ENCODE measurements at places on chromosomes 7 and 10.

- DNase-seq = no peak
These were observed 399.0 kb upstream of the C7orf33 start for GRCh38 chr7:148191391-148192065.

GRCh38 chr7:50507898-50508470, 57.2 kb downstream of the DDC start:
- DNase-seq = no peak

DNA sequence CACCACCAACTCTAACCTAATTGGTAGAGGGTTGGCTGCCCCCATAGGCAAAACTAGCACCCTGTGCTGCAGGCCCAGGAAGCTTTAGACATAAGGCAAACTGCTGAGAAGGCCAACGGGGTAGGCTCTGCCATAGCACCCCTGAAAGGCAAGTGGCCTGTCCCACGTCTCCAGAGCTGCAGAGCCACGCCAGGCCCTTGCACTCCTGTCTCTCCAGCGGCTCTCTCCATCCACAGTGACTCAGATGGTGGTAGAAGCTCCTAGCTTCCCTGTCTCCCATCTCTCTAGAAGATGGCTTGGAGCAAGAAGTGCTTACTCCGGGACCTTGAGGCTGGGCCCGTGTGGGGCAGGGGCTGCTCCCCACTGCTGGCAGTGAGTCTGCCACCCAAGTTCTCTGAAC, 310.6 kb upstream of the ZMIZ1 start:
- no peak for DNase-seq

DNA sequence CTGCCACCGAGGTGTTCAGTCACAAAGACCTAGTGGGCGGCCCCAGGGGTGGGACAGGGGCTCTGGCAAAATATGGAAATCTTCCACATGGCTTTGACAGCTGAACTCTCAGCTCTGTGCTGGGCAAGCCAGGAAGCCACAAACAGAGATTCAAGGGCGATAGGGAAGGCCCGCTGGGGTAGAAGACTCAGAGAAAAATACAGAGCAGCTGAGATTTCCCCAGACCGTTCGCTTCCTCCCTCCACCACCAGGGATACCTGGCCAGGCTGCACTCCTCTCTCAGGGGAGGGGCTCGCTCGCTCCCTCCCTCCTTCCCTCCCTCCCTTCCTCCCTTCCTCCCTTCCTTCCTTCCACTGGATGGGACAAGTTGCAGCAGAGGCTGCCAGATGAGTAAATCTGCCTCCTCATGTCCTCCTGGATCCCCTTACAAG, 260.5 kb downstream of the PRPF18 start:
- DNase-seq = no peak

DNA sequence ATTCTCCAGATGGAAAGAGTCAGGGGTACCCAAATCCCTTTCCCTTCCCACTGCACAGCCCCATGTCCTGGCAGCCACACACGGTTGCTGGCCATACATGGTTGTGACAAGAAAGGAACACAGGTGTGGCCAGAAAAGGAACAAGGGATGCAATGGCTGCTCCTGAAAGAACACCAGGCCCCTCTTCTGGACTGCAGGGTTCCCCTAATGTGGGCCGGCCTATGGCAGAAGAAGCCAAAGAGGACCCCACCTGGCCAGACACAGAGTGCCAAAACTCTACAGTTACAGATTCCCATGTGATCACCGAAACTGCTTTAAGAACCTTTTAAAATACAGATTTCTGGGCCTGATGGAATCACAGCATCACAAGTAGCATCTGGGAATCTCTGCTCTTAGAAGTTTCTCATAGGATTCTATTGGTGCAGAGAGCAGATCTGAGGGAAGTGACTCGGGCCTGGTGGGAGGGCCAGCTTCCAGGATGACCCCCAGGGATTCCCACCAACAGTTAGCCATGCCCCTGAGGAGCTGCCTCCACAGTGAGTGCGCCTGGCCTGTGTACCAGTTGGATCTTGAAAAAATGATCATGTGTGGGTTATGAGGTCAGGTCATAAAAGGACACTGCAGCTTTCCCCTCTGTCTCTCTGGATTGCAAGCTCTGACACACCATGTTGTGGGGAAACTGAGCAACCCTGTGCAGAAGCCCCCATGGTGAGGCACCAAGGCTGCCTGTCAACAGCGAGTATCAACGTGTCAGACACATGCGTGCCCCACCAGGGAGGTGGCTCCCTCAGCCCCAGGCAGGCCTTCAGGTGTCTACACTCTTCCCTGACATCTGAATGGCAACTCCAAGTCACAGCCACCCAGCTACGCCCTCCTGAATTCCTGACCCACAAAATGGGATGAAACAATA, 89.6 kb upstream of the LANCL2 start:
- DNase-seq = no peak

DNA sequence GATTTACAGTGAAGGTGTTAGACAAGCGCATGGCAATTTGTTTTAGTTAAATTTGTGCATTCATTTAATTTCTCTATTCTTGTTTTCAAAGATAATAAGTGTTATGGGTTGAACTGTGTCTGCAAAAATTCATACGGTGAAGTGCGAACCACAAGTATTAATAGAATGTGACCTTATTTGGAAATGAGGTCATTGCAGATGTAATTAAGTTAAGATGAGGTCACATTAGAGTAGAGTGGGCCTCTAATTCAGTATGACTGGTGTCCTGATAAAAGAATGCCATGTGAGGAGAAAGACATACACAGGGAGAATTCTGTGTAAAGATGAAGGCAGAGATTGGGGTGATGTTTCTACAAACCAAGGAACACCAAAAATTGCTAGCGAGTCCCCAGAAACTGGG, 158.8 kb upstream of the SEMA3E start:
- no peak for DNase-seq

DNA sequence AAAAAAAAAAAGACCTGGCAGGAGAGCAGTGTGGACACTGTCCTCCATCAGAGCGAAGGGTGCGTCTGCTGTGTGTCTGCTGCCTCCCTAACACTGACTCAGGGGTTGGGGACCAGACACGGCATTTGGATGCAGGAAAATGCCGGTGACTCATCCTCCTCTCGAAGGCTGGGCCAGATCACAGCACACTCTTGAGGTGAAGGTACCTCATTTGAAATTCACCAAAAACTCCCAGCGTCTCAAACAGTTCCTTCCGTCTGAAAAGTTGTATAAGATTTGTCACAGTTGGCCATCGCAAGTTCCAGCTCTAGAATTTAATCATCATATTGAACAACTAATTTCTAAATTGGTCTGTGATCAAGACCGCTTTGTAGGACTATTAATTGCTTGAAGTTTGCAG, 118.1 kb upstream of the LYZL2 start:
- no peak for DNase-seq

DNA sequence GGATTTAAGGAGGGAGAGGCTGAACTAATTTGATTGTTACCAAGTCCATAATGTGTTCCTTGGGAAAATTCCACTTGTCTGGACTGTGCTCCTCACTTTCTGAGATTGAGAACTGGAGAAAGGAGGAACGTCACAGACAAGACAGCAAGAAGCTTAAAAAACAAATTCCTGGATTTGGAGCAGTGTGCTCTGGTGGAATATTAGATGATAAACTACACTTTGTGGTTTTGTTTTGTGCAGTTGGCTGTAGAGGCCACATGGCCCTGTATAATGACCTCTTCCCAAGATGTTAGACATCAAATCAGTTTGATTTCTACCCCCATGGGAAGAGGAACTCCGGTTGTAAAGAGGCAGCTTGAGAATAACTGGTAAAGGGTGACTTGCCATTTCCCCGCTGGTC, 421.3 kb upstream of the GALNT17 start:
- DNase-seq = no peak
